ENCODE measurements at places on chromosomes 1 and 21.

DNA sequence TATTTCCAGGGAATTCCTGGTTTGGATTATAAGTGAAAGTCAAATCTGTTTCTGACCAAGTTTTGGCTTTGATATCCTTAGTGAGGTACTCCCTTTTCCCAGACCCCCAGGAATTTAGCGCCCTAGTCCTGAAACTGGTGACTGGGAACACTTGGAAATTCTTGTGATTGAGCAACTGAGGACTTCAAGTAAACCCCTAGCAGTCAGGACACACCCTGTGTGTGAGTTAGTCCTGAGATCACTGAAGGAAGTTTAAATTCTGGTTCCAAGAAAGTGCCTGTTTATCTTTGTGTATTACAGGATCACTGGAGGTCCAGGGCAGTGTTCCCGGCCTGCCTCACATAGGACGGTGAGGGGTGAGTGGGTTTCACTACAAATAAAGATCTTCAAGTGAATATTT lies 95.1 kb upstream of the F3 start:
- no peak for DNase-seq

DNA sequence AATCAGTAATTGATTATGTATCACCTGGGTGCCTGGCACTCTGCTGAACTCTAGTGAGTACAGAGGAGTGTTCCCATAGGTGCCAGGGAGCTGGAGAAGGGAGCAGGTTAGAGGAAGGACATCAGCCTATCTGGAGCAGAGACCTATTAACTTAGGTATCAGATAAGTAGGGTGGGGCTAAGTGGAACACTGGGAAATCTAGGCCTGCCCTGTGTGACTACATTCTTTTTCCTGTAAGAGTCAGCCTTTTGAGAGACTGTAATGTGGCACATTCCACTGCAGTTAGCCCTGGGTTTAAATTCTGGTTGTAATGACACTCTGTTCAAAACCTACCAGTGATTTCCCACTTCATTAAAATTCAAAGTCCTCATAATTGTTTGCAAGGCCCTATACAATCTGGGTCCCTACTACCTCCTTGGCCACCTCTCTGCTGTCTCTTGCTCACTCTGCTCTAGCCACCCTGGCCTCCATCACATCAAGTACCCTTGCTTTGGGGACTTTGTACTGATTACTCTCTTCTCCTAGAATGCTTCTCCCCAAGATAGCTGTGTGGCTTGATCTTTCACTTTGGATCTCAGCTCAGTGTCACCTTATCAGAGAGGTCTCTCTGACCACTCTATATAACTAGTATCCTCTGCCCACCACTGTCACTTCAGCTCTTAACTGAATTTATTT lies 12.9 kb downstream of the STX12 start:
- DNase-seq = no peak

DNA sequence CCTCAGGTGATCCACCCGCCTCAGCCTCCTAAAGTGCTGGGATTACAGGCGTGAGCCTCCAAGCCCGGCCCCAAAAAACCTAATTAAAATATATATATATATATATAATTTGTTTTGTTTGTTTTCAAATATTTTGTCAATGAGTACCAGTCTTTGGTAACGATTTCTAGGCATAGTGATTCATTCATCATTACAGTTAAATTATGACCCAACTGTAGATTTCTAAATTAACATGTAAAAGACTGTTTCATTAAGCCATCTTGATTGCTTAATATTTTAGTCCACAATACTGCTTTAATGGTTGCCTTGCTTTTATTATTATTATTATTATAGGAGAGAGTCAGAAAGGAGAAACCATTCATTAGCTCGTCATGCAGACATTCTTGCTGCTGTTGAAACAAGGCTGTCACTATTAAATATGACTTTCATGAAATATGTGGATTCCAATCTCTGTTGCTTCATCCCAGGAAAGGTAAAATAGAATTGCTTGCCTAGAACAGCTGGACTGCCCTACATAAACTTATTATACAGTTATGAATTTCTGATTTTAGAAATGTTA lies 19.9 kb downstream of the FBXO28 start:
- no peak for DNase-seq

DNA sequence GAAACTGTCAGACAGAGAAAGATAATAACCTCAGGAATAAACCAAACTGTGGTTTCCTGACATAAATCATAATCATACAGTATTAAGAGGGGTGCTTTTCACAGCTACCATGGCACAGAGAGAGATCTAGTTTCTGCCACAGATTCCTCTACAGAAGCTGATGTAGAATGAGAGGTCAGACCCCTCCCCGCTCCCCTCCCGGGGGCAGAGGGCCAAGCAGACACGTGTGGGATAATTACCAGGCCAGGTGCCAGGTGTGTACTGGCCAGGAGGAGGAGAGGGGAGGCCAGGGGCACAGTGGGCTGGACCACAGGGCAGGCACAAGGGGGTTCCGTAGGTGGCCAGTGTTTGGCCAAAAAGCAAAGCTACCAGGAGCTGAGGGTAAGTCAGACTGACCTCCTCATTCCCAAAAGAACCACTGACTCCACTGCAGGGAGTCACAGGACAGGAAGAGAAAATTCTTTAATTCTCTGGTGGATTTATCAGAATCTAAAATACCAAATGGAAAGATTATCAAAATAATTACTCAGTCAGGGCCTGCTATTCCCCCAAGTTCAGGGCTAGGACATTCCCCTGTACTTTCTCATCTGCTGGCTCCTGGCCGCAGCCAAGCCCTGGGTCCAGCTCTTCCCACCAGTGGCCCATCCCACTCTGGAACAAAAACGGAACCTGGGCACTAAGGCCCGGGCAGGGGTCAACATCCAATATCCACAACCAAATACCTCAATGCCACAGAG lies 30.0 kb downstream of the C2CD2 start:
- DNase-seq = no peak

DNA sequence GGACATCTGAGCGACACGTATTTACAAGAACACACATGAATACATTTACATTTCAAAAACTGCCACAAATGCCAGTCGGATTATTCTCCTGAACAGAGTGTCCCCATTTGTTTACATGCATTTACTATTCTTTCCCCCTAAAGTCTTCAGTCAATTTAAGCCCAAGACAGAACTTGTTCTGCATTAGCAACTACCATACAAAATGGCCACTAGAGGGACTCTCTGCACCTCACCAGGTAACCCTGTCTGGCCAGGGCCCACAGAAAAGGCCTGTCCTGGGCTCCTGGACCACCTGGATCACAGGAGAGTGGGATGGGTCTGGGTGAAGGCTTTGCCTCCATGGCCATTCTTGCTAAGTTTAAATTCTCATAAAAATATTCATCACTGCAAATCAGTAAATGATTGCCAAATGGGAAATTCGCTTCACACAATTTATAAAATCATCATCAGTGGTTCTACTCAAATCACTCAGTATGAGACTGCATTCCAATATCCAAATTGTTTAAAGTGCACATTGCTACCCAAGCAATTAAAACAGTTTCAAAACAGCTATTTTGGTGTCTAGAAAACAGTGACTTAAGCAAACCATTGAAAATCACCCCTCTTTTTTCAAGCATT lies 12.5 kb upstream of the GUCA2A start:
- no peak for DNase-seq

DNA sequence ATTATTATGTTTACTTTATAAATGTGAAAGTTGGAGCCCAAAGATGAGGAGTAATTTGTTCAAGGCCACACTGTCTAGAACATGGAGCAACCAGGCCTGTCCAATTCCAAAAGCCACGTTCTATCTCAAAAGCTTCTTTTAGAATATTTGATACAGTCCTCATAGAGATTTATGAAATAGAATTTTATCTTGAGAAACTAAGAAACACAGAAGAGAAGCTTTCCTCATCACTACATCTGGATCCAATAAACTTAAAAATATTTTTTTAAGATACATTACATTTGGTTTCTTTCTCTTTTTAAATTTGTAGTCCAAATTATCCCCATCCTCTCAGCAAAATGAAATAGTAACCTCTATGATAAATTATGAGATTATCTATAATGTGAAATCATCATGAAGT lies 58.9 kb downstream of the DDAH1 start:
- no peak for DNase-seq

DNA sequence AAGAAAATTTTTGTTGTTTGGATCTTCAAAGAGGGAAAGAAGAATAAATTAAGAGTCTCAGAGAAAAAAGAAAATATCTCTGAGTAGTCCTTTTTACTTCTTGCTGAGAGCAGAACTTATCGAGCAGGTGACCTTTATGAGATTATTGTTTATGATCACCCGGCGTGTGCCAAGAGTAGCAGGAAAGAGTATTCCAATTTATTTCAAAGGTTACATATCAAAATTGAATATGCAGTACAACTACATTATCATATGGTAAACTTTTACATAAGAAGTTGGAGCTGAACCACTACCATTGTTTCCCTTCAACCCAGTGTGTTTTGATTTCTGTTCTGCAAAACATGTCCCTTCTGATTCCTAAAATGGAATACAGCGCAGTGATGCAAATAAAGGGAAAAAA lies 204.3 kb upstream of the SNX7 start:
- no peak for DNase-seq

- DNase-seq = peak; percentile 50
These were observed 30.4 kb downstream of the WNT9A start for GRCh38 chr1:227917081-227917950.

DNA sequence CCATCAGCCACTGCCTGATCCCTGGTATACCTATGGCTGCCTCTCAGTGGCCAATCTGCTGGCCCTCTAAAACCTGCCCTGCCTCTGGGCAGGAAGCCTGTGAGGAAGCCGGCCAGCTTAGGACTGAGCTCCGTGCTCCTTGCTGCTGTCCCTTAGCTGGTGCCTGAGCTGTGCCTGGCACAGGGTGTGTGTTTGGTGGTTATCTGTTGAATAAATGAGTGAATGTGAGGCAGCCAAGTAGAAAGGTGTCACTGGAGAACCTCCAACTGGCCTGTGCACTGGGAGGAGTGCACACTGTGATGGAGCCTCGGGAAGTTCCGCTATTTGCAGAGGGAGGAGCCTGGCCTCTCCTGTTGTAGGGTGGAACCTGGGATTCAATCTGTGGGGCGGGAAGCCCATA lies 63.4 kb upstream of the STUM start:
- no peak for DNase-seq

GRCh38 chr1:224123136-224123535 lies 9.2 kb downstream of the FBXO28 start:
- DNase-seq = no peak

- no peak for DNase-seq
These were observed 38.1 kb downstream of the GNPAT start for GRCh38 chr1:231279081-231279480.

DNA sequence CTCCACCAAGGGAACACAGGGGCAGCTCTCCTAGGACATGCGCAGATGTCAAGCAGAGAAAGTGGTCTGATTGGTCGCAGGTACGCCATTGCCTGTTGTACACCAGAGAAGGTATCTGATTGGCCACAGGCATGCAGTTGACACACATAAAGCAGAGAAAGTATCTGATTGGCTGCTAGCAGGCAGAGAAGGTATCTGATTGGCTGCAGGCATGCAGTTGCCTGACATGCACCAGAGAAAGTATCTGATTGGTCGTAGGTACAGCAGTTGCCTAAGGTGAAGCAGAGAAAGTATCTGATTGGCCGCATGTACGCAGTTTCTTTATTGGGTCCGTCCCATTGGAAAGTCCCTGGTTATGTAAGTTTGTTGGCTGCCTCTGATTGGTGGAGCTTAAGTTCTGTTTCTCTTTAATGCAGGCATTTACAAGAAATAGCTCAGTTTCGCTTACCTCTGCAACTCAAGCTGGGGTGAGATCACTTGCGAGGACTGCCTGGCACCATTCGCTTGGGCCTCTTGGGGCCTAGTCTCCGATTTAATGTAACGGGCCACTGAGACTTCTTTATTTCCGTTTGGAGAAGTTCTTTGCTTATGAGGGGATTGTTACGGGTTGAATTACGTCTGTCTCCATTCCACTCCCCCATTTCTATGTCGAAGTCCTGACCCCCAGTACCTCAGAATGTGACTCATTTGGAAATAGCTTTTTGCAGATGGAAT lies 74.2 kb downstream of the SIK1 start:
- no peak for DNase-seq

- DNase-seq = no peak
These were observed 42.7 kb upstream of the LDLRAP1 start for GRCh38 chr1:25500694-25501093.

- DNase-seq = no peak
These were observed 23.2 kb downstream of the TRIT1 start for GRCh38 chr1:39859859-39860812.

DNA sequence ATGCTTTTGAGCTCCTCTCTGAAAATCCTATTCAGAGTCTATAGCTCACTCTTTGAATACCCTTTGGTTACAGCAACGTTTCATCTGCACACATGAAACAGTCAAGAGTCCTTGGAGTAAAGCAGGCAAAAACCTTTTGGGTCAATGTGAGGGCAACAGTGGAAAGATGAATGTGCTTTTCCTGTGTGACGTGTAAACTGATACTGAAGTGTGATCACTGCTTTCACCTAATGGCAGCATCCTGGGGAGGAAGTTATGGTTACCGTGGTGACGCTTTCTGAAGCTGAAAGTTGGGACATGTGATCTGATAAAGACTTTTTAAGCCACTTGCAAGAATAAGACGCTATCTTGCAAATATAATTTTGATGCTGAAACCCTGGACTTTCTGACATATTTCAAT lies 160.0 kb downstream of the SEC16B start:
- DNase-seq = no peak

- DNase-seq = no peak
These were observed 719.5 kb upstream of the TMPRSS15 start for GRCh38 chr21:19123053-19123452.

DNA sequence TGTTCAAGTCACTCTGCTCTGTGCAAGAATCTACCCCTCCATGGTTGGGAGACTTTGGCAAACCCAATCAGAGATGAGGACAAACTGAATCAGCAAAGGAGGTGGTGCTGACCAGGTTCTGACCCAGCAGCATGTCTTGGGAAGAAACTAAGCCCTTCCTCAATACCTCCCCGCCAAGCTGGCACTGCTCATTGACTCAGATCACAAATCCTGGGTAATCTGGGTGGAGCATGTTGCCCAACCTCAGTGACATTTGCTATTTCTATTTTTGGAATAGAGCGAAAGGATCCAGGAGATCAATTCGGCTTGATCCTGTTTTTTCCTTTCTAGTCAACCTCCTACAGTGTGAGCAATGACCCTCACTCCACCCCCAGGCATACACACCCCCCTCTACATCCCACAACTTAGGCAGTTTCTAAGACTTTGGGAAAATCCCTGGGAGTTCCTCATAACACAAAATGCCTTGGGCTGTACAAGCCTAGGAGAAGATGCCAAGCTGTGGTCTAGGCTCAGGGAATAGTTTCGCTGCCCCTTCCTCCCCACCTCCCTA lies 166.8 kb upstream of the KCNJ6 start:
- DNase-seq = no peak

Data from glutamatergic neuron (in vitro differentiated cells).